Activated CD8-positive, alpha-beta T cell treated with anti-CD3 and anti-CD28 coated beads for 36 hours (primary cell): ENCODE measurements at places on chromosomes 2 and 18. TPM values are rescaled to one million over a fixed set of nuclear protein-coding genes. Genes with fewer than 3 reads are reported as not detected.

Gene GCG
- not detected for total RNA-seq

Gene BCL2
- total RNA-seq: 107 TPM

Gene AMMECR1L
- 13.1 TPM for total RNA-seq

Gene PSMD1
- total RNA-seq: 106 TPM

DNA sequence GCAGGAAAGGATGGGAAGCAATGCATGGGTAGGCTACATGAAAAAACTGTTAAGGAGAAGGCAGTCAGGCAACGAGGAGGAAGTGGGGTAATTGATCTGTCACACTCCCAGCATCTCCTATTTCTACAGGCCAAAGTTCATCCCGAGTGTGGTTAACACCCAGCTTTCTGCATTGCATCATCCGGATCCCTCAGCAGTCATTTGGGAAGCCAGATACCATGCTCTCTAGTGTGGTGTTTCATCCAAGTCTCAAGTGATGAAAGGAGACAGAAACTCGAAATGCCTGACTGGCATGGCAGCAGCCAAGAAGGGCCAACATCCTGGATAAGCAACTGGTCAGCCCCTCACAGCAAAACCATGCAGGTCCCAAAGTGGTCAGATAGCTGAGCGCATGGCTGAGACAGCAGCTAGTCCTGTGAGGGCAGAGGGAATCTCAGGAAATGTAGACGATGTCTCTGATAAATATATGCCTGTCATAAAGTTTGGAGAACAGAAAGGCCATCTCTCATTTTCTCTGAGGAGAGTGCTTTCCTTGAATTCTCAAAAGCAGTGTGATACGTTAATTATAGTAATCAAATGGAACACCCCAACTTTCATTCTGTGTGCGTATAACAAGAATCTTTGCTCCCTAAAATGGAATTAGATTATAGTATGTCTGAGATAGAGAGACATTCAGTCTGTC lies 24.8 kb upstream of the HNRNPA3 start:
- no peak for DNase-seq
- no peaks in the 10 kb centered on the region for H3K36me3 ChIP-seq
- H3K27ac ChIP-seq: no peak overlapping the region
- no peaks in the 10 kb centered on the region for H3K4me1 ChIP-seq

GRCh38 chr2:132623096-132623839 lies 46.7 kb downstream of the LYPD1 start:
- no peaks in the 10 kb centered on the region for H3K27me3 ChIP-seq
- no peak overlapping the region for H3K27ac ChIP-seq
- H3K4me3 ChIP-seq: no peak overlapping the region
- DNase-seq: no peak

GRCh38 chr2:131425231-131425941 lies 50.5 kb upstream of the TUBA3D start:
- H3K27me3 ChIP-seq: peaks cover 57% of the 10 kb centered on the region
- H3K4me3 ChIP-seq: peak overlapping the region; percentile 2
- H3K27ac ChIP-seq: no peak overlapping the region
- no peaks in the 10 kb centered on the region for H3K36me3 ChIP-seq
- peaks cover 10% of the 10 kb centered on the region for H3K4me1 ChIP-seq
- DNase-seq: no peak

DNA sequence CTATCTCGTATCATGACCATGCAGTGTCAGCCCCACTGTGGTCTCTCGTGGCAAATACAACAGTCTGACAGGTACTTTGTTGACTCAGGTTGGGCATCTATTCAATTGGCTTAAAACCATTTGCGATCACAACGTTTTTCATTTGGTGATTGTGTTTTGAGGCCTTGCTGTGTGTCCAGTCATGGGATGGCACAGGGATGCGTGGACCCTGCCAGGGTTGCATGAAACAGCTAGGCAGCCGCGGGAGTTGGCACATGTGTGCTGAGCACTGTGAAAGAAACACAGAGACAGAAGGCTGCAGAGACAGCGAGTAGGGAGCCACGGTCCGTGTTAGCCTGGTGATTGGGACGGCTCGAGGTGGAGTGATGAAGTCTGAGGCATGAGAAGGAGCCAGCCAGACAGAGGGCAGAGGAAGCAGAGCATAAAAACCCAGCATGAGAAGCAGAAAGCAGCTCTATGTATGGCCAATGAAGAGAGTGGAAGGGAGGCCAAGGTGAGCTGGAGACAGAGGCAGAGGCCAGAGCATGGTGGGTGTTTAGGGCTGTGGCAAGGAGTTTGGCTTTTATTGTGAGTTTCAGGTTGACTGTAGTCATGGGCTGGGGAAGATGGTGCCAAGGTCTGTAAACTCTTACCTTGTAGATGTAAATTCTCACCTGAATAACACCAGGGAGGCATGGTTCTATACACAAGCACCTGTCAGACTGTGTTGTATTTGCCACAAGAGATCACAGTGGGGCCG lies 31.8 kb upstream of the IL1R1 start:
- H3K27me3 ChIP-seq: peaks cover 5% of the 10 kb centered on the region
- H3K4me1 ChIP-seq: peaks cover 36% of the 10 kb centered on the region
- peak; percentile 23 for DNase-seq
- H3K4me3 ChIP-seq: no peak overlapping the region

GRCh38 chr2:152710713-152711112 lies 6.5 kb downstream of the PRPF40A start:
- H3K27me3 ChIP-seq: no peaks in the 10 kb centered on the region
- no peak for DNase-seq
- peaks cover 78% of the 10 kb centered on the region for H3K36me3 ChIP-seq
- H3K4me3 ChIP-seq: no peak overlapping the region
- H3K4me1 ChIP-seq: peaks cover 75% of the 10 kb centered on the region

GRCh38 chr18:53567929-53568574 lies 656.4 kb downstream of the MBD2 start:
- DNase-seq: peak; percentile 1
- no peak overlapping the region for H3K27ac ChIP-seq
- H3K36me3 ChIP-seq: no peaks in the 10 kb centered on the region
- no peaks in the 10 kb centered on the region for H3K4me1 ChIP-seq
- no peak overlapping the region for H3K4me3 ChIP-seq

GRCh38 chr2:104583811-104584210 lies 270.1 kb upstream of the POU3F3 start:
- no peaks in the 10 kb centered on the region for H3K27me3 ChIP-seq
- no peak overlapping the region for H3K4me3 ChIP-seq
- DNase-seq: no peak
- H3K4me1 ChIP-seq: no peaks in the 10 kb centered on the region

DNA sequence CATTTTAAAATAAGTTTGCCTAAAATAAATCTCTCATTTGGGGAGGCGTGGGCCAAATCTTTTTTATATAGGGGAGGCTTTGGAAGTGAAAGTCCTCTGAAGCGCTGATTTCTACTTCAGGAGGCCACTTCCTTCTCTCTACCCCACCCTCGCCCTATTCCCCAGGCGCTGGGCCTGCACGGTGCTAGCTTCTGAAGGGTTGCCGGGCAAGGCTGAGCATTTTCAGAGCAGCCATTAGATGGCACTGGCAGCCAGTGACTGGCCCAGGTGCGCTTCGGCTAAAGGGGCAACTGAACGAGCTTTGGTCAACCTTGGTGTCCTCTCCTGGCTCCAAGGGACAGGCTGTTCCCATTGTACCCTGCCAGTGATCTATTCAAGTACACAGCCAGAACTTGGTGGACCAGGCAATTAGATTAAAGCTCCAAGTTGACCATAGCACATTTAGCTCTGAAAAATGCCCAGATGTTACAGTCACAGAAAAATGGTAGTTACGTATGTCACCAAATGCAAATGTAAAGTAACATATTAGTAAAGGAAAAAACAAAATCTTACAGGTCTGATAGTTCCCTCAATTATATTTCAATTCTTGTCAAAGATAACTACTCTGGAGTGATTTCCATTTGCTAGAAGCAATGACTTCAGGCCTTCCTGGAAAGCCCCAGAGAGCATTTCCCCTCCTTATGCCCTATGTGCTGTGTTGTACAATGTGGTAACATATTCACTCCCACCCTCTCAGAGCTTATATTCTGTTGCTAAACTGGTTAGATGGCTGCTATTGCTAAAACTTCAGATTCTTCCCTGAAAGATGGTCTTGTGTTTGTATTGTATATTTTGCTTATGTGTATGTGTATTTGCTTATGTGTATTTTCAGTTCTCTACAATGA lies 2.1 kb downstream of the POMC start:
- H3K27me3 ChIP-seq: peaks cover 41% of the 10 kb centered on the region
- H3K4me1 ChIP-seq: peaks cover 23% of the 10 kb centered on the region
- H3K27ac ChIP-seq: peak overlapping the region; percentile 10
- peak; percentile 67 for DNase-seq

- no peak overlapping the region for H3K27ac ChIP-seq
- no peaks in the 10 kb centered on the region for H3K27me3 ChIP-seq
- no peak for DNase-seq
- H3K36me3 ChIP-seq: no peaks in the 10 kb centered on the region
- no peaks in the 10 kb centered on the region for H3K4me1 ChIP-seq
Observed at GRCh38 chr2:181857483-181857882, 34.0 kb upstream of the ITPRID2 start.

GRCh38 chr18:48152549-48152948 lies 222.1 kb upstream of the SMAD2 start:
- peaks cover 3% of the 10 kb centered on the region for H3K27me3 ChIP-seq
- no peaks in the 10 kb centered on the region for H3K36me3 ChIP-seq
- no peak for DNase-seq

- H3K27ac ChIP-seq: no peak overlapping the region
- H3K4me3 ChIP-seq: no peak overlapping the region
- no peaks in the 10 kb centered on the region for H3K4me1 ChIP-seq
- no peaks in the 10 kb centered on the region for H3K36me3 ChIP-seq
- no peak for DNase-seq
Observed at GRCh38 chr2:218435003-218435982, 16.4 kb downstream of the VIL1 start.

DNA sequence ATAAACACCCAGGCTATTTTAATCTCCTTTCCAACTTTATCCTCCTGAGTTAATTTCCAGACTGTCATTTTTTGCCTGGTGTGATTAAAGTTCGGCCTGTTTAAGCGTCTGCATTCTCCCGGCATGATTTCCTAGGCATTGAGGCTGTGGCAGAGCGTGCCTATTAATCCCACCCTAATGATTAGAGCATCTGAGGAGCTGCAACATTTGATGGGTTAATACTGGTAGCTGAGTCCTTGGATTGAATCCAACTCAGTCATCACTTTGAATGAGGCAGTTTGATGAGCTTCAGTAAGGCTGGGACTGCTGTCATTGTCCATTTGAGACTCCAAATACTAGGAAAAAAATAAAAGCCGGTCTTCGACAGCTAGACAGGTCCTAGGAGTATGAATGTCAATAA lies 882.5 kb downstream of the SLC4A3 start:
- H3K27ac ChIP-seq: no peak overlapping the region
- no peaks in the 10 kb centered on the region for H3K4me1 ChIP-seq
- no peaks in the 10 kb centered on the region for H3K27me3 ChIP-seq
- H3K36me3 ChIP-seq: no peaks in the 10 kb centered on the region
- no peak overlapping the region for H3K4me3 ChIP-seq

DNA sequence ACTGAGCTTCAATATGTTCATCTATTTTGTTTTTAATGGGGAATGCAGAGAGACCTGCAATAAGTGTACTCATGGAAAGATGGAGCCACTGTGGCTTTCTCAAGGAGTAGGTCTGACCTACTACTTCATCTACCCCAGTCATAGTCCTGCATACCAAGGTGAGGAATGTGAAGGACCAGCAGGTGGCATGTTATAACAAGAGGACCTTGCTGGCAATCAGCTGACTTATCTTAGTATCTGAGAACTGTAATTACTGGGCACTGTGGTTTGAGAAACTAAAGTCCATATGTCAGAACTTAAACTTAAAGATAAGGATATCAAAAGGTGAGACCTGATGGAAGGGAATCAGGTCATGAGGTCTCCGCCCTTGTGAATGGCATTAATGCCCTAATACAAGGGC lies 1104.2 kb downstream of the BCL11A start:
- no peak overlapping the region for H3K27ac ChIP-seq
- no peaks in the 10 kb centered on the region for H3K36me3 ChIP-seq
- H3K4me1 ChIP-seq: no peaks in the 10 kb centered on the region
- DNase-seq: no peak

DNA sequence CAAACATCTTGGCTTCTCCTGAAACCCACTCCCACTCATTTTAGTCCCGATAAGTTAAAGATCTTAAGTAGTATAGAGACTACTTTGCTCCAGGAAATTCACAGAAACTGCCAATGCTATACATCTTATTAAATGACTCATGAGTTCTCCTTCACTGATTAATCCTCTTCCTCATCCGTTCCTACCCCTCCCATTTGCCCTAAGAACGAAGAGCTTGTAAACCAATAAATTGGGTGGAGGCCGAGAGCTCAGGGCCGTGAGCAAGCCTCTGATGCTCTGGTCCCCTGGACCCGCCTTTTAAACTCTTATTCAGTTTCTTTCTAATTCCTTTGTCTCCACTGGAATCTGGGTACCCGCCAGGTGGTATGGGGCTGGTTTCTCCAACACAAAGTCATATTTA lies 68.6 kb downstream of the METTL8 start:
- no peak overlapping the region for H3K4me3 ChIP-seq
- no peaks in the 10 kb centered on the region for H3K27me3 ChIP-seq
- H3K27ac ChIP-seq: no peak overlapping the region

DNA sequence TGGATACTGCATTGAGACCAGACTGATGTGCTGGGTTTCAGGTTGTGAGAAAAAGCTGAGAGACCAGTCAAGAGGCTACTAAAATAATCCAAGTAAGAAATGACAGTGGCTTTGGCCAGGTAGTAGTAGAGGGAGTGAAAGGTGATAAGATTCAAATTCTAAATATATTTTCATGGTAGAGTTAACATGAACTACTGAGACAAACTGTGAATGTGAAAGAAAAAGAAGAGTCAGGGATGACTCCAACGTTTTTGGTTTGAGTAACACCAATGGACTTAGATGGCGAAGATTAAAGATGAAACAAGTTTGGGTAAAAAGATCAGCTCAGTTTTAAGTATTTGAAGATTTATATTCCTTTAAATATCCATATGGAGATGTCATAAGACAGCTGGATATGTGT lies 209.4 kb downstream of the ZEB2 start:
- H3K4me3 ChIP-seq: no peak overlapping the region
- peaks cover 31% of the 10 kb centered on the region for H3K4me1 ChIP-seq
- no peaks in the 10 kb centered on the region for H3K27me3 ChIP-seq
- DNase-seq: no peak
- peak overlapping the region; percentile 18 for H3K27ac ChIP-seq

DNA sequence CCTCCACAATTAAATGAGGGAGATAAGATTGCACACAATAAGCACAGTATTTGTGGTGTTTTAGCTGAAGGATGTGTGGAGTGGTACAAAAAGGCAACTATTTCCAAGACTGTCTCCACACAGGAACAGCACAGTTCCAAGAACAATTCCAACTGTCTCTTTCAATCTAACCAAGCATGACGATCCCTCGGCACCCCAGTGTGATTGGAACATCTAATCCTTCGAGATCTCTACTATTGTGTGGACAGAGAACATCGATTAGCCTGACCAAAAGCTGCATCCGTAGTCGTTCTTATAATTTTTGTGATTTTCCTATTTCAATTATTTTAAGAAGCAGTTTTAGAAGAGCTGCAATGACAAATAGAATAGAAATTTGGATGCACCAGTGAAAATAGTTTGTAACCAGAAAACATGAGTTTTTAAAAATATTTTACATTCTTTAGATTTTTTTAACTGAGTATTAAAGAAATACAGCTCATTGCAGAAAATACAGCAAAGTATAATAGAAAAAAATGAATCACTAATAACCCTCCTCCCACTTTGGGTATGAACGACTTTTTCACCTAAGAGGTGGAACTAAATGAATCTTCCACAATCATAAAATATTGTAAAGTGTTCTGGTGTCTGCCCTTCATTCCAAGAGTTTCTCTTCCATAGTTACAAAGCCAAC lies 76.4 kb upstream of the CABLES1 start:
- H3K27me3 ChIP-seq: no peaks in the 10 kb centered on the region
- H3K4me3 ChIP-seq: no peak overlapping the region
- no peaks in the 10 kb centered on the region for H3K4me1 ChIP-seq
- DNase-seq: no peak
- no peak overlapping the region for H3K27ac ChIP-seq

GRCh38 chr2:68342470-68342869 lies 22.6 kb upstream of the PLEK start:
- peaks cover 35% of the 10 kb centered on the region for H3K27me3 ChIP-seq
- no peak overlapping the region for H3K4me3 ChIP-seq
- H3K4me1 ChIP-seq: no peaks in the 10 kb centered on the region
- no peak for DNase-seq
- H3K36me3 ChIP-seq: no peaks in the 10 kb centered on the region
